ENCODE measurements at places on chromosomes 4 and X.

DNA sequence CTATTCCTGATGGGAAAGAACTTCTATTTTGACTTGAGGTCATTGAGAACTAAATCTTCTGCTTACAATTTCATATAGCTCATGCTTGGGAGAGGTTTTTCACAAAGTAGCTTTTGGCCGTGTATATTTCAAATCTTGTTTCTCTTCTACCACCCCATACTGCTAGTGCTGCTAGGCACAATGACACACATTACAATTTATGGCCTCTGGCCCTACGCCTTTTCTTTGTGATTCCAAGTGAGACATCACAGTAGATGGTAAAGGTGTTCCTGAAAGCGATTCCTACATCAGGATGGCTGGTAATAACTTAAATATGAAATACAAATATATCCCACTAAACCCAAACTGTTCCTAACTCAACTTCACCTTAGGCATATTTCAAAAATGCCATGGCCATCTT lies 101.1 kb downstream of the ATXN3L start:
- DNase-seq, result no peak

DNA sequence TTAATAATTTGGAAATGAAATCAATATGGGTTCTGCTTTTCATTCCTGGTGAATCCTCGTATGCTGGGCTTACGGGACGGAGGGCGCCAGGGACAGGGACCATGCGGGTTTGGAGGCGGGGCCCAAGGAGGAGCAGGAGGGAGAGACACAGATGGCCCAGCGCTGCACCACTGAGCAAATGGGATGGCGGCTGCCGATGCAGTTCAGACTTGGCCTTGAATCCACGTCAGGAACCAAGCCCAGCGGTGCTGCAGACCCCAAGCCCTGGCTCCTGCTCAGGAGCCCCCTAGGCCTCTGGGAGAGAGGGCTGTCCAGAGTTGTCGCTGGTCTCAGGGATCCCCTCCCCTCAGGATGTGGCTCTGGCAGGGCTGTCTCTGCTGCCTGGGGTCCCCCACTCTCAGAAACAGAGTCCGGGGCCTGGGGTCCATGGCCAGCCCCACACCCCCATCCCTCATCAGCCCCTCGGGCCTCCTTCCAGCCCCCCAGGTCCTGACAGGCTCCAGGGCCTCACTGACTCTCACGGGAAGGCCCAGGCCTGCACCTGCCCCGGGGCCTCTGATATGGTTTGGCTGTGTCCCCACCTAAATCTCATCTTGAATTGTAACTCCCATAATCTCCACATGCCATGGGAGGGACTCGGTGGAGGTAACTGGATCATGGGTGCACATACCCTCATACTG lies 75.2 kb downstream of the FAM53A start:
- no peak for DNase-seq

GRCh38 chr4:143189528-143189927 lies 4.8 kb downstream of the USP38 start:
- no peak for DNase-seq

DNA sequence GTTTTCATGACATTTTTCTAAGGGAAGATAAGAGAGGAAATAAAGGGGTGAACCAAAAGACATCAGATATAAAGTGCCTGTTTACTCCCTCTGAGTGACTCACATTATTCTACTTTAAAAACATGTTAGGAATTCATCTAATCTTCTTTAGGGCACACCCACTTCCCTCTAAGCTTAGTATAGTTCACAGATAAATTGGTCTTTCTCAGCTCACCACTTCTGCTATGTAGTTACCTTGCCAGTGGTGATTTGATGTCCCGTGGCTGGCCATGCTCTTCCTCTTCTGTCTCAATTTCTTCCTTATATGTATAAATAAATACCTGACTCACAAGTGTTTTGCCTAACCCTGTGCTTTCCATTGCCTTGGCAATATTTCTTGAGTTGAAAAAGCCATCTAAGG lies 96.8 kb downstream of the PDLIM5 start:
- DNase-seq, result no peak

GRCh38 chrX:131881194-131881593 lies 141.9 kb upstream of the STK26 start:
- no peak for DNase-seq

DNA sequence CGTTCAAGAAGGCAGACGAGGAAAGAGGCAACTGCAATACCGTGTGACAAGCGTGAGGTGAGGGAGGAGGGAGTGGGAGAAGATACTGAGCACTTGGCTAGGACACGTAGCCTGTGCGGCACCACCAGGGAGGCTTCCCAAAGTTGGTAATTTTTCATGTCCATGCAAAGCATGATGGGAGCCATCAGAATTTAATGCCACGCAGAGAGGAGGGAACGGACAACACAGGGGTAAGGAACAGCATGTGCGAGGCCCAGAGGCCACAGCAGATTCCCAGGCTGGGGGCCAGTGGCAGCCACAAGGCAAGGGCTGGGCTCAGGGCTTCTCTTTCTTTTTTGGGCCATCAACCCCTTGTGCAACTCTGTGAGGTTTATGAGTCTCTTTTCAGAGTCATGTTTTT lies 11.0 kb upstream of the CLDN24 start:
- DNase-seq, result no peak

DNA sequence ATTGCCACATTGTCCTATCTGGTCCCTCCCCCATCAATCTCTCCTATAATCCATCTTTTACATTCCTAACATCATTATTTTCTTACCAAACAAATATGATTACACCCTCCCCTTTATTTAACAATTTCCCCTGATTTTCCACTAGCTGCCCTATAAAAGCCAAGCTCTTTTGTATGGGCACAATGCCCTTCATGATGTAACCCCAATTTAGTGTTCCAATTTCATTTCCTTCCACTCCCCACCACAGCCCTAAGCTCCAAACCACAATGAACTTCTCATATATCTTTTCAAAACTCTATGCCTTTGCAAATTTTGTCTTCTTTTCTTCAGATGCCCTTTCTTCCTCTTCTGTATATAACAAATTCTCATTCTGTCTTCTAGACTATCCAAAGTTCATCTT lies 39.5 kb upstream of the PTPN13 start:
- DNase-seq, result no peak

- DNase-seq, result no peak
These were observed 94.3 kb downstream of the FAM193A start for GRCh38 chr4:2630556-2631273.

- DNase-seq, result no peak
These were observed 459.0 kb upstream of the NR3C2 start for GRCh38 chr4:148901075-148901705.

- DNase-seq, result no peak
These were observed 1084.9 kb downstream of the RPA4 start for GRCh38 chrX:97968376-97969163.

GRCh38 chrX:48752498-48752897 lies 9.0 kb upstream of the GLOD5 start:
- no peak for DNase-seq

- DNase-seq, result no peak
These were observed 700.7 kb downstream of the PCDH18 start for GRCh38 chr4:136831553-136831952.

GRCh38 chr4:147233-147632 lies 22.9 kb downstream of the ZNF718 start:
- DNase-seq, result no peak

GRCh38 chr4:182939680-182940079 lies 22.5 kb upstream of the DCTD start:
- no peak for DNase-seq

- no peak for DNase-seq
These were observed 69.4 kb upstream of the SPANXB1 start for GRCh38 chrX:140933016-140933415.

DNA sequence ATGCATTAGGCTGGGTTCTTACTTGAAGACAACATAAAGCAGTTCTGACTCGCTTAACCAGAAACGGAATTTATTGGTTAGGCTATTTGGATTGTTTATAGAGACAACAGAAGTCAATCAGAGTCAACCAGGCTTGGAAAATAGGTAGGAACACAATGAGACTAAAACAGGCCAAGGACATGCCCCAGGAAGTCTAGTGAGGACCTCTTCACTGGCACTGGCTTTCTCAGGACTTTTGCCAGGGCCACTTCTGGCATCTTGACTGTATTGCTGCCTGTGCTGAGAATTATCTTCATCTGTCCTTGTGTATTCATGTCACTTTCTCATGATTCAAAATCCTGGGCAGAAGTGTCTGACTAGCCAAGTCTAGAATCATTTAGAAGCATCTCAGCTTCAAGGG lies 19.6 kb downstream of the PGAM4 start:
- no peak for DNase-seq

DNA sequence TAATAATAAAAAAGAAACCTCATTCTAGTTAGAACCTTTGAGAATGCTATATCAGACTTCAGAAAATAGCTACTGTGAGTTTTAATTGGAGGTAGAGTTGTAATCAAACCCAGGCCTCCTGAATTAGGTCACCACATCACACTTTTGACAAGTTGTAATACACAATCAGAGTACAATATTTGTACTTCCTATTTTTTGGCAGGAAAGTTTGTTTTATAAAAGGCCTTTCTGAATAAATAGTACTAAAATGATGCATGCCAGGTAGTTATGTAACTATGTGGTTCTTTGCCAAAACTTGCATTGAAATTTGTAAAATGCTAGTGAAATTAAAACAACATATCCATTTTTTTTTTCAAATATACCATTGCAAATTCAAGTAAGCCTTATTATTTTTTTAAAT lies 26.8 kb downstream of the ADH7 start:
- no peak for DNase-seq

All from activated effector memory CD4-positive, alpha-beta T cell treated with Interleukin-2 at 50 U/mL for 16 hours (primary cell).